ENCODE measurements at places on chromosomes 16 and 17.

DNA sequence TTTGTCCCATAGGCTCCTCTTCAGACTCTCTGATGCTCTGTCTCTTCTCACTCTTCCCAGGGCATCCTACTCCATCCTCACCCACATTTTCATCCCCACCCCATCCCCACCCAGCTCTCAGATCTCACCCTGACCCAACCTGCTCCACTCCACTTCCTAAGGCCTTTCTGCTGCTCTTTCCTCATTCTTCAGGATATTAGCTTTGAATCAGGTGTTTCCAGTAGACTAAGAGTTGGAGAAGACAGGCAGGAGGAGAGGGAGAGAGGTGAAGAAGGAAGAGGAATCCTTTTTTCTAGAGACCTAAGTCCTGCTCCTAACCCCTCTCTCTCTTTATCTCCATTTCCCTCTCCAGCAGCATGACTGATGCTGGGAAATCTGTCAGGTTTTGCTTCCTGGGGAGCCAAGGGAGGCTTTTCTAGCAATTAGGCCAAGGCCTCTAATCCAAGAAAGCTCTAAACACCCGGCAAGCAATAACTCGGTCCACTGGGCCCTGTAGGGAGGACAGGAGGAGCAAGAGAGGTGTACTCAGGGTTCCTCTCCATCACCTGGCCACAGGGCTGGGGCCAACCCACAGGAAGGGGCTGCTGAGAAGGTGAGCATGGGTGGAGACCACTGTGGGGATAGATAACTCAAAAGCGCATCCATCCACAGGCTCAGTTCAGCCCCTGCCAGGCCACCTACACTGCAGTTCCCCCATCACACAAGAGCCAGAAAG is 133.3 kb downstream of the TMEM132E start:
- no peak for DNase-seq

- no peak for DNase-seq
Observed at GRCh38 chr17:27276653-27277156, 17.2 kb upstream of the WSB1 start.

GRCh38 chr17:64505340-64506200 is 519 bp downstream of the DDX5 start:
- peak; percentile 59 for DNase-seq

DNA sequence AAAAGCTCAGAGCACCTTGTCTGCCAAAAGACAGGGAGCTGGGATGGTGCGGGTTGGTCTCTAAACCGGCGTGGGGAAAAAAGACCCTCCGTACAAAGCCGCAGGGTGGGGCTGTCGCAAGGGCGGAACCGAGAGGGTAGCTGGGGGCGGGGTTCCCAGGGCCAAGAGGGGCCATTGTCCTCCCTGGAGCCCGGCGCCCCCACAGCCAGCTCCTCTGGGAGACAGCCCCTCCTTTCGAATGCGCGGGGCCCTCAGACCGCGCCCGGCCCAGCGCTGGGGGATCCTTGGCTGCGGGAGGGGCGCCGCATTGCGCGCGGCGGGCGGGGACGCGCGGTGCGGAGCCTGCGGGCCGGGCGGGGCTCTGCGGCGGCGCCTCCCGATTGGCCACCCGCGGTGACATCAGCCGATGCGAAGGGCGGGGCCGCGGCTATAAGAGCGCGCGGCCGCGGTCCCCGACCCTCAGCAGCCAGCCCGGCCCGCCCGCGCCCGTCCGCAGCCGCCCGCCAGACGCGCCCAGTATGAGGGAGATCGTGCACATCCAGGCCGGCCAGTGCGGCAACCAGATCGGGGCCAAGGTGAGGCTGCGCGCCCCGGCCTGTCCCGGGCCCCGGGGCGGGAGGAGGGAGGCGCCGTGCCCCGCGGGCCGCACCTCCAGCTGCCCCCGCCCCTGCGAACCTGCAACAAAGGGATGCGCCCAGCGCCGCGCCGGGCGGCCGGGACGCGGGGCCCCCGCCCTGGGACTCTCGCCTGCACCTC is at the start of gene TUBB3:
TUBB3 (plus strand) TSS at position 459 of the 756 bp plus-strand sequence; CDS start at position 519, 60 bp downstream.
- DNase-seq, result peak; percentile 47

DNA sequence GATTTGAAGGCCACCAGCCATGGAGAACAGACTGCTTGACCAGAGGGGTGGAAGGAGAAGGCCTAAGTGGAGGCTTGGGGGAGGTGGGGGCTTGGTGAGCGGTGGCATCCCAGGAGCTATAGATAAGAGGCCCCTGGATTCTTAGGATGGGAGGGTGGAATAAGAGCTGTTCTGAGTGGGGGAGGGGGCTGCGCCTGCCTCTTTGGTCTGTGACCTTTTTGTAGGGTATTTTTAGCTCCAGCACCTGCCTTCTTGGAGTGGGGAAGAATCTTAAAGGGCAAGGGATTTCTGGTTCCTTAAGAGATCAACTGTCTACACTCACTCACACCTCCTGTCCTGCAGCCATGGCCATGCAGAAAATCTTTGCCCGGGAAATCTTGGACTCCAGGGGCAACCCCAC is 567 bp downstream of the ENO3 start:
- no peak for DNase-seq

DNA sequence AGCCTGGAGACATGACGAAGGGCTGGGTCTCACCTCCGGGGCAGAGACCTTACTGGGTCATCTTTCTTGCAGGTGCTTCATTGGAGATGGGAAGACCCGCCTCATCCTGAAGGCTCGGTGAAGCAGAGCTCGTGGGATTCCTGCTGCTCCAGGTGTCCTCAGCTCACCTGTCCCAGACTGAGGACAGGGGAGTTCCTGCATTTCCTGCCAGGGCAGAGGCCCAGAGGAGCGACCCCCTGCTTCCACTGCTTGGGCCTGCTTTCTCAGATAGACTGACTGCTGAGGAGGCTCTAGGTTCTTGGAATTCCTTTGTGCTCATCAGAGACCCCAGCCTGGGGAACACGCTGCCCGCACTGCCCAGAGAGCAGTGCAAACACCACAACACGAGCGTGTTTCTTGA is 11.6 kb downstream of the AQP8 start:
- no peak for DNase-seq

DNA sequence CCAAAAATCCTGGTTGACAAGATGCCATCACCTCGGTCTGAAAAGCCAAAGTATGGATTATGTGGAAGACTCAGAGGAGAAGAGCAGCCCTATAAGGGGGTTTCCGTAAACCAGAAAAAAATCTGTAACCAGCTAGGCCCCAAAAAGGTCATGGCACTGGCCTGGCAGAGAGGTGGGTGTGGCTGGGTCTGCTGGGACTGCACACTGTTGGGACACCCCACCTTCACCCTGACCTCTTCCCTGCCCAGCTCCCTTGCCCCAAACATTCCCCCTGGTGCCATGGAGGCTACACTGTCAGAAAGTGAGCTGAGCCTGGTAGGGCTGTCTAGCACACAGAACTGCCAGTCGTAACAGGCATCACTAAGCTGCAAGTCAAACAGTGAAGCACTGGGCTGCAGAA is 6.5 kb downstream of the SLC47A2 start:
- DNase-seq, result no peak

GRCh38 chr16:56514845-56515244 is 5.0 kb downstream of the BBS2 start:
- DNase-seq, result peak; percentile 81

DNA sequence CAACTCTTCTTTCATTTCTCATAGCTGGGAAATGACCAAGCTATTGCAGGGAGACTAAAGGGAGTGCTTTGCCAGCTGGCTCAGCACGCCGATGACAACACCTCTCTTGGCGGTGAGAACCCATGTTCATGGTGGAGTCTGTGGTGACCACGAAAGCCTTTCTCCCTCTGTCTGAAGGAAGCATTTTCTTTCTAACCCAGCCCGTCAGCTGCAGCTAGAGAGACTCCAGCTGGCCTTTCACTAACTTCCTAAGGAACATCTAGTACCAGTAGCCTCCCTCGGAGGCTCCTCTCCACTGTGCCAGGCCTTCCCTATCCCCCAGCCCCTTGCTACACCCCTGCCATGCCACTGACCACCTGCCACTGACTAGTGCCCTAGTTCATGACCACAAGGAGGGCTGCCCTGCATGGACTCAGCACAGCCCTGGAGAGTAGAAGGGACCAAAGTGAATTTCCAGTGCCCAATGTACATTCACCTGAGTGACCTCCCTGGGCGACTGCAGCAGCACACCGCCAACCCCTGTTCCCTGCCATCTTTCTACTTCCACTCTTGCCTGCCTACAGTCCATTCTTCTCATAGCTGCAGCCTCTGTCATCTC is 81.3 kb downstream of the CBLN1 start:
- DNase-seq, result no peak

- no peak for DNase-seq
Observed at GRCh38 chr16:55667753-55668152, 12.0 kb downstream of the SLC6A2 start.

DNA sequence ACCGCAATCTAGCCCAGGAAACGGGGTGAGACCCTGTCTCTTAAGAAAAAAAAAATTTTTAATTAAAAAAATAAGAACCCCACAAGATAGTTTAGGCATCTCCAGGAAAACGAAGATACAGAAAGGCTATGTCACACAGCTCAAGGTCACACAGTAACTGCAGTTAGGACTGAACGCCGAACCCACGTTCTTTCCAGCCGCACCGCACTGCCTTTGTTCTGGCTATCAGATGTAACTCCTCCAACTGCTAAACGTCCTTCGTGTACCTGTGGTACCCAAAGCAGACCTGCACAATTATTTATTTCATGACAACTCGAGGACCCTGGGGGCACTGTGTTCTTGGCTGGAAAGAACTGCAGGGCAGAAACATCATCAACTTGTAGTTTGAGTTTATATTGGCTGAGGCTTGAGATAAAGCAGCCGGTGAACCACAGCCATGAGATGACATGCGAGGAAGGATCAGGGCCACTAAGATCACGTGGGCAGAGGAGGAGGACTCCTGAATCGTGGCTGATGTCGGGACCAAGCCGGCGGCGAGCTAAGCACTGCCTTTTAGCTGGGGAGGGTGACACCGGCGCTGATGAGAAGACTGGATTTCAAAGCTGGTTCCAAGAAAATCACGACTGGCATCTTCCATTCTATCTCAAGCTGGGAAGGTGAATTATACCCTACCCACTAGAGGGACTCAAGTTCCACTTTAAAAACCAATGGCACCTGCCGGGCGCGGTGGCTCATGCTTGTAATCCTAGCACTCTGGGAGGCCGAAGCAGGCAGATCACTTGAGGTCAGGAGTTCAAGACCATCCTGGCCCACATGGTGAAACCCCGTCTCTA is 20.7 kb upstream of the MNT start:
- no peak for DNase-seq

- DNase-seq, result no peak
Observed at GRCh38 chr17:630801-631200, 83.8 kb downstream of the VPS53 start.

GRCh38 chr17:60139438-60140285 is 10.1 kb upstream of the CA4 start:
- DNase-seq, result peak; percentile 34

DNA sequence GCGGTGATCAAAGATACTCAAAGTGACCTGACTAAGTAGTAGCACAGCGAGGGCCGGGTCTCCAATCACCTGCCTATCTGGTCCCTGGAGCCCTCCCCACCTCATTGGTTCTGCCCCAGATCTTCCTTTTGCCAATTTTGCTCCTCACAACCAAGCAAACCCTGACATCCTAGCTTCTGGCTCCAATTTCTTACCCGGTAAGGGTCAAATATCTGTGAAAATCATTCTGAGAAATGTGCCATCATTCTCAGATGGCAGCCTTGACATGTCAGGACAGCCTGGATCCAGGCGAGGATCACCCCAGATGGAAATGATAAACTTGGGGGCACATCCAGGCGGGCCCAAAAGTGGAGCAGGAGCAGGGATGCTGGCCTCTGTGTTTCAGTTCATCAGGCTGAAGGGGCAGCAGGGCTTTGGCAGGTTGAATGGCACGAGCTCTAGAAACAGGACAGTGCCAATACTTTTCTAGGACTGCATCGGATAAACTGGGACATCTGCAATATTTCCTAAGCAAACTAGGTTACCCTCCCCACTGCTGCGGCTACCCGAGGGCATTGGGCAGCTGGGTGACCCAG is 83.9 kb downstream of the SHISA6 start:
- no peak for DNase-seq

DNA sequence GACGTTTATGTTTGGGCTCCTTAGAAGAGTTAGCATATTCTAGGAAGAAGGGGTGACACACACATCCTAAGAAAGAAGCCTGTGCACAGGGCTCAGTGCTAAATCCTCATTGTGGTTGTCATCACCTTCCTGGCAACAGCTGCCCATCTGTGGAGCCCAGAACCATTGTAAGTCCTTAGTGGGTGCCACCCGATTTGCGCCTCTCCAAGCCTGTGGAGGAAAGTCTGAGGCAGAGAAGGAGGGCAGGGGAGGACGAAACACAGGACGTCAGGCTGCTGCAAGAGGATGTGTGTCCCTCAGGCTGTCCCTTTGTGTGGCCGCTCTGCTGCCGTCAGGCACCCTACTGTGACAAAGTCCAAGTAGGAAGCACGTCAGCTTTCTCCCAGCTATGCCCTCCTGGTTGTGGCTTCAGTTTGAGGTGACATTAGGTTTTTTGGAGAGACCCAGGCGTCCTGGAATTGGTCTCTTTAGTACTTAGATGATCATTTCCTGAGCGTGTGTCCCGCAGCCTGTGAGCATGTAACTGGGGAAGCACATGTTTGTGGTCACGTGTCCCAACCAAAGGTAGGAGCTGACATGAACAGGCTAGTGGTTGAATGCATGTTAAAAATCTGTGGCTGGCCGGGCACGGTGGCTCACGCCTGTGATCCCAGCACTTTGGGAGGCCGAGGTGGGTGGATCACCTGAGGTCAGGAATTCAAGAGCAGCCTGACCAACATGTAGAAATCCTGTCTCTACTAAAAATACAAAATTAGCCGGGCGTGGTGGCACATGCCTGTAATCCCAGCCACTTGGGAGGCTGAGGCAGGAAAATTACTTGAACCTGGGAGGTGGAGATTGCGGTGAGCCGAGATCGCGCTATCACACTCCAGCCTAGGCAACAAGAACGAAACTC is 10.7 kb downstream of the CLUAP1 start:
- no peak for DNase-seq

- DNase-seq, result peak; percentile 54
Observed at GRCh38 chr17:66347661-66348514, 45.5 kb downstream of the PRKCA start.

- peak; percentile 39 for DNase-seq
Observed at GRCh38 chr17:27506348-27507218, 50.3 kb downstream of the KSR1 start.

- DNase-seq, result no peak
Observed at GRCh38 chr17:44769230-44769629, 10.4 kb downstream of the ADAM11 start.

DNA sequence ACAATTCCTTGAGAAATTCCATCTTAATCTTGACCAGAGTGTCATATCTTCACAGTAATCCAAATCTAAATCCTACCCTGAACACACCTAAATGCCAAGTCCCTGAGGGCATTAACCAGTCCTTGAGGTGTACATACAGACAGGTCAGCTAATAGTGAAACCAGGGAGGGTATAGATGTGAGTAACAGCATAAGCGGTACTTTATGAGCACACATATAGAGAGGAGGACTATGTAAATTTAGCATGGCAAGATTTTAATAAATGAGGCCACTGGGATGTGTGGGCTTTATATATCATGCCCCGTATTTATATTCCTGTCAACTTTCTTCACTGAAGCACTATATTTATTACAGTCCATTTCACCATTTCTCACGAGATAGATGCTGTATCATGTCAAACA is 80.2 kb downstream of the GP2 start:
- DNase-seq, result no peak

GRCh38 chr17:49365667-49366066 is 3.6 kb upstream of the ZNF652 start:
- no peak for DNase-seq

- DNase-seq, result no peak
Observed at GRCh38 chr17:34730816-34731215, 151.4 kb downstream of the TMEM132E start.

- DNase-seq, result no peak
Observed at GRCh38 chr17:72158895-72159885, 38.4 kb downstream of the SOX9 start.

GRCh38 chr17:33099252-33099651 is 107.6 kb downstream of the SPACA3 start:
- no peak for DNase-seq
